NCI-H2171 (cell line): ENCODE measurements at places on chromosomes 5 and 9.

GRCh38 chr9:77933019-77933418 is 98.6 kb downstream of the GNAQ start:
- no peak for DNase-seq

DNA sequence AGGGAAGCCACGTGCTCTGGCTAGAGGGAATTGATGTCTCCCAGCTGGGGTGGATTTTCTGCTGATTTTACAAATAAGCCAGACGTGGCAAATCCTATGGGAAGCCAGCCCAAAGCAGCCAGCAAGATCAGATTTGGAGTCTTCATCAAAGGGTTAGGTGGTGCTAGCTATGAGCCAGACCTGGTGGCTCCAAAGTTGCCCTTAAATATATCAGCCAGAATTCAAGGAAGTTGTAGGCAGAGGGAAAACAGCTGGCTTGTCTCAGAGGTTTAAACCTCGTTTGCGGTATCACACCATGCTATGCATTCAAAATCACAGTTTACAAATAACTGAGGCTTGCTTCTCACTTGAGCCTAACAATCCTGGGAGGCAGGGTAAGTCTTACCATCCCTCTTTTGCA is 313.2 kb downstream of the MLLT3 start:
- DNase-seq: no peak

GRCh38 chr5:96634881-96635280 is 27.3 kb upstream of the CAST start:
- DNase-seq: no peak

DNA sequence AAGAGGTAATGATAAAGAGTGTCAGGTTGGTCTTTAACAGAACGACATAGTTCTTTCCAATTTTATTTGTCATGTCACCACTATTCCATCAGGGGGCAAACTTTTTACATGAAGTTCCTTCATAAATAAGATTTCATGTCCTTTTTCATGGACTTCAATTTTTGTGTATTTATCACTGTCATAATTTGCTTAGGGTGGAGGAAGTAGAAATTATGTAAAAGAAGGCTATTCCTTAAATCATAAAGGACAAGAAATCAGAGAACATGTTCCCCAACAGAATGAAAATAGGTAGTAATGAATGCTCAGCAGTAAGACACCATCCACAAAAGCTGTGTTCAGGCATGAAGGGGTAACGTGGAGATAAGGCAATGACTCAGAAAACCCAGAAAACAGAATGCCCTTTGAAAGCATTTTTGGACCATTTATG is 72.7 kb downstream of the ZFAND5 start:
- DNase-seq: peak; percentile 3

- no peak for DNase-seq
These were observed 21.1 kb downstream of the FAF2 start for GRCh38 chr5:176469296-176469695.

- no peak for DNase-seq
These were observed 15.8 kb downstream of the SLC25A48 start for GRCh38 chr5:135850231-135850630.

GRCh38 chr5:60529001-60529400 is 171.0 kb downstream of the DEPDC1B start:
- no peak for DNase-seq
